ENCODE measurements at places on chromosomes 4 and X.

DNA sequence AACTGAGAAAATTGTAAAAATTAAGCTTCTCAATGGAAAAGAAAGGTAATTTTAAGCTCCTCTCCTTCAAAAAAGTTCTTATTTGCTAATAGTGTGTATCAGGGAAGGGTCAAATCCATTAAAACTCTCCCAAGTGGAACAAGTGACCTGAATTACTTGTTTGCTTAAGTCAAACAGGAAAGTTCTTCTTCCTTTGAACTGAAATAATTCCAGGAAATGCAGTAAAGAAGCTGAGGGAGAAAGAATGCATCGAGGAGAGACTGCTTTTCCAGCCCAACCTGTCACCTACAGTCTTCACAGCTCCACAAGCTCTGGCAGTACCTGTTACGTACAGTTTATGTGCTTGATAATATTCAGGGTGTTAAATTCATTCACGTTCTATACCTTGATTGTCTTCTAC lies 131.1 kb downstream of the KLHL8 start:
- no peak for DNase-seq

DNA sequence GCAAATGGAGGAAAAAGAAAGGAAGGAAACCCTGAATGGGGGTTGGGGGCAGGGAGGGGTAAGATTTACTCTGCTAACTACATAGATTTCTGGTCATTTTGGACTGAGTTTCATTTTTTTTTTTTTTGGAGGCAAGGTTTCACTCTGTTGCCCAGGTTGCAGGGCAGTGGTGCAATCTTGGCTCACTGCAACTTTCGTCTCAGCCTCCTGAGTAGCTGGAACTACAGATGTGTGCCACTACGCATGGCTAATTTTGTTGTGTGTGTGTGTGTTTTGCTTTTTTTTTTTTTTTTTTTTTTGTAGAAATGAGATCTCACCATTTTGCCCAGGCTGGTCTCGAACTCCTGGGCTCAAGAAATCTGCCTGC lies 223.5 kb downstream of the APBB2 start:
- no peak for DNase-seq

DNA sequence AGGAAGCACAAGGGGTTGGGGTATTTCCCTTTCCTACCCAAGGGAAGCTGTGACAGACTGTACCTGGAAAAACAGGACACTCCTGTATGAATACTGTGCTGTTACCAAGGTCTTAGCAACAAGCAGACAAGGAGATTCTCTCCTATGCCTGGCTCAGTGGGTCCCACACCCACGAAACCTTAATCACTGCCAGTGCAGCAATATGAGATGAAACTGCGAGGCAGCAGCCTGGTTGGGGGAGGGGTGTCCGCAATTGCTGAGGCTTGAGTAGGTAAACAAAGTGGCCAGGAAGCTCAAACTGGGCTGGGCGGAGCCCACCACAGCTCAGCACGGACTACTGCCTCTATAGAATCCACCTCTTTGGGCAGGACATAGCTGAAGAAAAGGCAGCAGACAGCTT lies 197.7 kb downstream of the INPP4B start:
- DNase-seq, result no peak

- DNase-seq, result peak; percentile 17
These were observed 46.3 kb downstream of the ATP10D start for GRCh38 chr4:47531241-47531953.

DNA sequence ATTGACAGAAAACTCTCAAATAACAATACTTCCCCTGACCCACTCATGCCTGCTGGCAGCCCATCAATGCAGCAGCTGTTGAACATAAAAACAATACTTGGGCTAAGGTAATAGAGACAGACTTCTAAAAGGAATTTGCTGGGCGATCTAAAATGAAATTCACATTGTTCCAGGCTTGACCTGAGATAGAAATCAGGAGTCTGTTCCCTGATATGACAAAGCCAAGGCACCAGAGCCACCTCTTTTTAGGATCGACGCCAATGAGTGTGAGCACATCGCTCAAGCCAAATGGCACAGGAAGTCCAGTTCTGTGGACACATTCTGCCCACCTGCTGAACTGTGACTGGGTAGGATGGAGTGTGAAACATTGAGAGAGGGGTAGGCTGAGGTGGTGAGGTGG lies 4.9 kb downstream of the SEPTIN11 start:
- no peak for DNase-seq

- DNase-seq, result no peak
These were observed 5.0 kb downstream of the CCNQ start for GRCh38 chrX:153593811-153594500.
